ENCODE measurements at places on chromosomes 1 and 21.

GRCh38 chr1:218752126-218752525 lies 407.0 kb downstream of the TGFB2 start:
- no peak for DNase-seq

- DNase-seq = no peak
These were observed 7.1 kb upstream of the CHI3L2 start for GRCh38 chr1:111220302-111220890.

DNA sequence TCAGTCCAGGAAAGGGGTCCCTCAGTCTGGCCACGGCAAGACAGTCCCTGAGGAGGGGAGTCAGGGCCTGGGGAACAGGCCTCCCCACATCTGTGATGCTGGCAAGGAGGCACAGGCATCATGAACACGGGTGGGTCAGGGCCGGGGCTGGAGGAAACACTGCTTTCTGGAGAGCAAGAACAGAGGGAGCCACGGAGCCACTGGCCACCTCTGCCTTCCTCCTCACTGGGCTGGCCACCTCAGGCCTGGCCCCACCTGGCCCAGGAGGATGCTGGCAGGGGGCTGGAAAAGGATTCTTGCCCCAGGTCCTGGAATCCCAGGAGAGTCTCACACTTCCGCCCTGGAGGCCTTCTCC lies 15.7 kb downstream of the BLACAT1 start:
- DNase-seq = no peak

DNA sequence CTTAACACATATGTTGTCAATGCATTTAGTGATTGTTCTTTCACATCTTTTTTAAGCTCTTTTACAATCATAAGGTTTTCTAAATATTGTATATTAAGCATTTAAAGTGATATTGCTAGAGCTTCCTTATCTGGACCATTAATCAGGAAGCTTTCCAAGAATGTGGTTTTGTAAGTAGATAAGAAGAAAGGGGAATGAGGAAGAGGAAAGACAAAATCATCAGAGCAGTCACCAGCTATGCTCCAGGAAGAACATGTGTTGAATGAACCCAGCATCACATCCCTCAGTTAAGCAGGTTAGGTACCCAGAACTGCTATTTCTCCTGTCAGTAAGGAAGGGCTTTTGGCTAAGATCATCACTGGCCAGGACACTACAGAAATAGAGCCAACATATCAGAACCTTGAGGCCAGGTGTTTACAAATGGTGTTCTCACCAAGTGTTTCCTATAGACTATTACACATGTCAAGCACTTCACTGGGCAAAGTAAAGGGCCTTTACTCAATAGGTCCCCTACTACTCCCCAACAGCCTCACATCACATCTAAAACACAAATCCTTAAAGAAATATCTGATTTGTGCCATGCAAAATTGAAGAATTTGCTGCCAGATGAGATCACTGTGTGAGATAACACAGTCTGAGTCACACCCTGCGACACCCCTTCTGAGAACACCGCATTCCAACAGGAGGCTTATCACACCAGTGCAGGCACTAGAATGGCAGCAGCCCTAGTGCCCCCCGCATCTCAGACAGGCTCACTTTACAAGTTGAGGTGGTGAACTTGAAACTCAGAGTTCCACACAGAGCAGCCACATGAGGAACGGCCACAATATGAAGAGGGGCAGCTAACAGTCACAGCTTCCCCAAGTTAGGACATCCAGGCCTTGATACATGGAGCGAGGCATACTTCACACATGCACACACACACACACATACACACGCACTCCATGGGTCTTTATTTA lies 1.8 kb upstream of the SPRR2A start:
- no peak for DNase-seq

GRCh38 chr1:153612111-153612754 lies 704 bp downstream of the S100A16 start:
- no peak for DNase-seq

- DNase-seq = peak; percentile 98
These were observed 39.1 kb downstream of the CLSTN1 start for GRCh38 chr1:9784508-9785133.

- DNase-seq = no peak
These were observed 75.7 kb upstream of the RAB4A start for GRCh38 chr1:229195246-229195645.

- DNase-seq = no peak
These were observed 46.1 kb downstream of the MEGF6 start for GRCh38 chr1:3564921-3565831.

DNA sequence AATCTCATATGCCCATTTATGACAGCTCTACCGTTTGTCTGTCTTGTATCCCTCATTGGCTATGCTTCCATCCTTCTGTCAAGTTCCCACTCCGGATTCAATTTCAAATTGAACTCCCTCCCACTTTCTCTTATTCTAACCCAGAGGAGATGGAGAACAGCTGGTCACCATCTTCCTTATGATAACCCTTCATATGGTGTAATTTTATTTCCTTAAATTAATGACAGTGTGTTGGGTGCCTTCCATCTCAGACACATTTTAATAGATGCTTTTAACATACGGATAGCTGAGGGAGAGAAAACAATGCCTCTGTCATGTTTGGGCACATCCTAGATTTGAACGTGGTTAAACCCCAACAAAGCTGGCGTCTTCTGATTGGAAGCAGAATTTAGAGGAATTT lies 103.0 kb upstream of the PLXNA2 start:
- DNase-seq = no peak

- DNase-seq = no peak
These were observed 178.9 kb downstream of the HS2ST1 start for GRCh38 chr1:87093286-87093685.

GRCh38 chr21:24727803-24728440 lies 879.4 kb downstream of the MRPL39 start:
- DNase-seq = no peak

DNA sequence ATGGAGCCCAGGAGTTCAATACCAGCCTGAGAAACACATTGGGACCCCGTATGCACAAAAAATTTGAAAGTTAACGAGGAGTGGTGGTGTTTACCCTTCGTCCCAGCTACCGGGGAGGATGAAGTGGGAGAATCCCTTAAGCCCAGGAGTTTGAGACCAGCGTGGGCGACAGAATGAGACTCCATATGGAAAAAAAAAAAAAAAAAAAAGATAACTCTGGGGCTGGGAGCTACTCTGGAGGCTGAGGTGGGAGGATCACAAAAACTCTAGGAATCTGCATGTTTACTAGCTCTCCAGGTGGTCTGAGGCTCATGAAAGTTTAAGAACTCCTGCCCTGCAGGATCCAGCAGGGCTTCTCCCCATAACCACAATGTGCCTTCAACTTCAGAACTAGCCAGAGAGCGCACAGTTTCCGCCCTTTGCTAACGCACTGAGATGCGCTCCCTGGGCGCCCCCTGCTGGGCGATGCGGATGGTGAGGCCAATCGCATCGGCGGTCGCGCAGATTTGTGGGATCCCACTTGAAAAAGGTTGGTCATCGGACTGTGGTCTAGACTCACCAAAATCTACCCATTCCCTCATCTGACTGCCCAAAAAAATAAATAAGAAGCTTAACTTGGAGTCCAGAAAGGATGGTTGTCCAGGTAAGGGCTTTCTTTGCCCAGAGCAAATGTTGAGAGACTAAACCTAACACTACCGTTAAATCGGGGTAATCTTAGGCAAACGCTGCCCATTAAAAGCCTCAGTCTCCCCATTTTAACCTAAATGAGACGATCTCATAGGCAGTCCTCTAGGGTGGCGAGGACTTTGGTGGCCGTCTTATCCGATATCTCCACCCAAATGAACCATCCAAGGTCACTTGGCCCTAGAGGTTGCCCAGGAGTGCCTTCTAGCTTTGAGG lies 8.8 kb downstream of the ZNF683 start:
- peak; percentile 81 for DNase-seq

GRCh38 chr1:205108464-205108863 lies 13.3 kb downstream of the RBBP5 start:
- no peak for DNase-seq

DNA sequence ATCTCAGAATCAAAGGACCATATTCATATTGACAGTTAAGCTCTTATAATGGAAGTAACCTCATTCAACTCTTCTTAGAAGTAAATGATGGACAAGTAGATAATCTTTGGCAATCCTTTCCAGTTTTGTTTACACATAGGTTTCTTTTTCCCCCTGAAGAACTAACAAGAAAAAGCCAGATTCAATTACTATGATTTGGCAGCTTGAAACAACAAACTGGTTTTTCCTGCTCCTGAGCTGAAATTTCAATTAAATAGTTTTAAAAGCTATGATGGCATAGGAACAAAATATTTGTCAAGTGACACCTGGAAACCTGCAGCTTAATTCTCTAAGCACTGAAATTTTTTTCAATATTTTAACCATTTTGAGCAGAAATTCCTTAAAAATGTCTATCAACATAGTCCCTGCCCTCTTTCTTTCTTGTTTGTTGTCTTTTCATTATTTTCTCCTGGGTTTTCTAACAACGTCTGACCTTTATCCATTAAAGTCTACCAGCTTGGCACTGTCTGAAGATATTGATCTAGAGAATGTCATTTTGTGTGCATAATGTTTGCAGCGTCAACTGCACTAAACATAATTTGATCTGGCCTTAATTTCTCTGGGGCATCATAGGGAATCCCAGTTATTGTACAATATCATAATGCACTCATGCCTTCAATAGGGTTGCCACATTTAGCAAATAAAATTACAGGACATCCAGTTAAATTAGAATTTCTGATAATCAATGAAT lies 4.0 kb upstream of the SLC35A3 start:
- DNase-seq = no peak

- DNase-seq = peak; percentile 49
These were observed 37.5 kb downstream of the ZNF281 start for GRCh38 chr1:200372095-200372884.

DNA sequence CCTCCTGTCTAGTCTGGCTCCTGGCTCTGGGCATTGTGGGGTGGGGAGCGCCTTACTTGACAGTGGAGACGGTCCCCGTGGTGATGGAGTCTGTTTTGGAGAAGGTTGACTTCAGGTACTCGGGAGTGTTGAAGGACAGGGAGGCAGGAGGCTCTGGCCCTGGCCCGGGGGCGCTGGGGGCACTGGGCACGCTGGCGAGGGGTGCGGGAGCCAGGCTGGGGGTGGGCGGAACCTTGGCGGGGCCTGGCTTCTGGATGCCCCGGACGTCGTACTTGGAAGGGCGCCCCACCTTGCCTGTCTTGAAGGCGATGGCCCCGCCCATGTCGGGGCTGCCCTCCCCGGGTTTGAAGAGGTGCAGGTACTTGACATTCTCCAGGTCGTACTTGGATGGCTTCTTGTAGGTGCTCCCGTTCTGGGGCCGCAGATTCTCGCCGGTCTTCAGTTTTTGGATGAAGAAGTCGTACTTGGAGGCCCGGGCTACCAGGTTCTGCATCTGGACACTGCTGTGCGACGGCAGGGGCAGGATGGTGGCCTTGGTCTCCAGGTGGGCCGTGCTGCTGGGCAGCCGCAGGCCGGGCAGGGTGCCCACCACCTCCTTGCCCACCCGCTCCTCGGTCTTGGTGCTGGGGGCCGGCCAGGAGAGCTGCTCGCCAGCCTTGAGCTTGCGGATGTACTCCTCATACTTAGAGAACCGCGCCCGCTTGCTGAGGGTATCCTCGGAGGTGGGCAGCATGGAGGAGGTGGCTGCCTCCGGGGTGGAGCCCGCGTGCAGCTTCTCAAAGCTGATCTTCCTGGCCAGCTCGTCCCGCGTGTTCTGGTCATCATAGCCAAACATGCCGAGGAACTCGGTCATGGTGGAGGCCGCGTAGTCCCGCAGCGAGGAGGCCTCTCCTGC lies 136.6 kb downstream of the CASZ1 start:
- DNase-seq = no peak

Data from NCI-H510A treated with DMSO at 0.1 percent for 48 hours (cell line).